ENCODE measurements at places on chromosomes 12 and 14. TPM values are rescaled to one million over a fixed set of nuclear protein-coding genes. Genes with fewer than 3 reads are reported as not detected.

ADAMTS20 gene
- not detected for total RNA-seq

TMEM63C gene
- total RNA-seq = not detected

PIWIL1 gene
- not detected for total RNA-seq

RHOJ gene
- total RNA-seq = not detected

PHETA1 gene
- 13.3 TPM for total RNA-seq

VASH1 gene
- 7.3 TPM for total RNA-seq
